ENCODE measurements at places on chromosomes 13 and 19.

DNA sequence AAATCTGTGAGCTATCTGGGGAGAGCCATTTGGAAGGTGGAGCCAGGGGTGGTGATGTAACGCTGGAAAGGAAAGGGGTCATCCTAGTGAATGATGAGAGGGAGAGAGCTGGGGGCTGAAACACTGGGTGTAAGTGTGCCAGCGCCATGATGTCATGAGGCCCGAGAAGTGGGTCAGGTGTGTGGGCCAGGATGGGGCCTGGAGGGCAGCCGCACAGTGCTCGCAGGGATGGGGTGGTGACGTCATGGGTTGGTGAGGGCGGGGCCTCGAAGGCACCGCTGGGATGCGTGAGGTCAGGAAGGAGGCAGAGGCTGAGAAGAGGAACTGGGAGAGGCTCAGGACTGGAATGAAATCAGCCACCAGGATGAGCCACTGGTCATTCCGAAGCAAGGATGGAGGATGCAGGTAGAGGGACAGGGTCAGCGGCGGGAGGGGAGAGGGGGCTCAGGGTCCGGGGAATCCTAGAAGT, 4.4 kb downstream of the CCDC61 start:
- DNase-seq = no peak

- DNase-seq = no peak
These were observed 154.4 kb downstream of the EFNB2 start for GRCh38 chr13:106381091-106381490.

GRCh38 chr19:13684021-13684420, 80.3 kb upstream of the MRI1 start:
- no peak for DNase-seq

DNA sequence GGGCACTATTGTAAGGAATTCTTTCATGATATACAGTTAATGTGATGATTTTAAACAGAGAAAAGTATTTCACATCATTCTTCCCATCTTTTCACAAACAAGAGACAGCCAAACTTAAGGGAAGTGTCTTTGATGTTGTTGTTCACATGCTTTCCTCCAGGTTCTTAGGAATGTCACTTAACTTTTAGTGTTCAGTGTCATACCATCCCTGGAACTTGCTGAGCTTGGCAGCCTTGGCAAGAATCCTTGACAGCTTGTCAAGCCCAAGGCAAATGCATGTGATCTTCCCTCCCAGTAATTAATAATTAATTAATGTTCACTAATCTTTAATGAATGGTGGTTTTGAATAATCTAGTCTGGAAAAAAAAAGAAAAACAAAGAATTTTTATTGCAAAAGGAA, 727.9 kb upstream of the PRR20A start:
- DNase-seq = no peak

DNA sequence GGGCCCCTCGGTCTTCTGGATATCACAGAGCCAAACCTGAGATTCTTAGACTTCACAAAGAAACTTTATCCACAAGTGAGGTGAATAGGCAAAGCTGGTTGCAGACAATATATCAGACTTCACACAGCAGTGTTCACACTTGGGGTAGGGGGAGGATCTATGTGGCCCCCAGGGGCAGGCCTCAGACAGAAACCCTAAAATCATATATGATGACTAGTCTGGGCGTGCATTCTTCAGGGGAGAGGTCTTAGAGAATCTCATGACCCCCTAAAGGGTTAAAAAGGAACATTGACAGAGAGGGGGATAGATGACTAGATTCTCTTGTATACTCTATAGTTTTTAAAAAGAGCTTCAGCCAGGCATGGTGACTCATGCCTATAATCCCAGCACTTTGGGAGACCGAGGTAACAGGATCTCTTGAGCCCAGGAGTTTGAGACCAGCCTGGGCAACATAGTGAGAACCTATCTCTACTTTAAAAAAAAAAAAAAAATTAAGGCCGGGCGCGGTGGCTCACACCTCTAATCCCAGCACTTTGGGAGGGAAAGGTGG, 2.8 kb downstream of the TYROBP start:
- no peak for DNase-seq

DNA sequence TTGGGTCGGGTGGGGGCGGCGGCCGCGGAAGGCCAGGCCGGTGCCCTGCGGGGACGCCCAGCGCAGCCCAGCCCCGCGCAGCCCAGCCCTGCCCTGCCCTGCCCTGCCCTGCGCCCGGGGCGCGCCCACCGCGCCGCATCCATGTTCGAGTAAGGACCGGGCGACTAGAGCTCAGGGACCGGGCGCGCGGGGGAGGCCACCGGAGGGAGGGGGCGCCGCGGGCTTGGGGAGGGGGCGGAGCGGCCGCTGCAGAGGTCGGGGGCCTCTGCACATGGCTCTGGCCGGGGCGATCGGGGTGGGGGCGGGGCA, 169 bp downstream of the GRAMD1A start:
- no peak for DNase-seq

GRCh38 chr13:94858856-94859255, 146.5 kb upstream of the SOX21 start:
- DNase-seq = no peak

- no peak for DNase-seq
These were observed 918.6 kb downstream of the UQCRFS1 start for GRCh38 chr19:28294395-28294794.

GRCh38 chr13:39515224-39515714, 87.7 kb downstream of the LHFPL6 start:
- no peak for DNase-seq

GRCh38 chr19:16343156-16343555, 18.5 kb downstream of the KLF2 start:
- DNase-seq = no peak

- peak; percentile 51 for DNase-seq
These were observed 1.1 kb upstream of the FXYD3 start for GRCh38 chr19:35114353-35115176.

GRCh38 chr13:95676105-95676761, 706 bp upstream of the DNAJC3 start:
- DNase-seq = no peak

- DNase-seq = no peak
These were observed 8.2 kb upstream of the ZNF77 start for GRCh38 chr19:2952953-2953481.

GRCh38 chr19:28633319-28634018, 579.5 kb downstream of the UQCRFS1 start:
- DNase-seq = peak; percentile 15

GRCh38 chr13:89066868-89067466, 1395.8 kb downstream of the SLITRK5 start:
- no peak for DNase-seq

DNA sequence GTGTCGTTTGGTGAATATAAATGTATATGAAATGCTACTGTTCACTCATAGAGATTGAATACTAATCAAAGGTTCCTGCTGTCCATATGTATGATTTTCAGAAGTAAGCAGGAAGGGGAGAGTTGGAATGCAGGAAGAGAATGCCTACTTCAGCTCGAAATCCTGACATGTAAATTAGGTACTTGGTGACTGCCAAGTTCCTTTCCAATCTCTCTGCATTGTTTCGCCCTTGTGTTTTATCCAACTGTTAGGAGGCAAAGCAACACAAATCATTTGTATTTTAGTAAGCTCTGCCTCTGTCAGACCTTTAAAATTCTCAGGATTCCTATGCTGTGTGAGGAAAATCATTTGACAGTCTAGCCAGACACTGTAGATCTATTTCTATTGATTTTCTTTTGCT, 9.0 kb downstream of the STARD13 start:
- DNase-seq = no peak

GRCh38 chr13:49810567-49811526, 18.4 kb upstream of the KPNA3 start:
- no peak for DNase-seq

DNA sequence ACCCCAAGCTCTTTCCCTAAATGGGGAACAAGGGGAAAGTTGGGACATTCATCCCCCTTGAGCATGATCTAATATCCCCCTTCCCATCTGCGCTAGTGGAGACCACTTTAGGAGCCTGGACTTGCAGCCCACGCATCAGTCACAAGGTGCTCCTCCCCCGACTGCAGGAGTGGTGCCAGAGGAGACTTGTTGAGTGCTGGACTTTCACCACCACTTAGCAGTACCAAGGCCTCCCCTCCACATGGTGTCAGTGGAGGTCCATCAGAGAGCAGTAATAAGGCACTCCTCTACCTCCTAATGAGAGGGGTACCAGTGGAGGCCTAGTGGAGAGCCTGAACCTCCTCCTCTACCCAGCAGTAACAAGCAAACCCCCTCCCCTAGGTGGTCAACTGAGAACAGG, 22.5 kb downstream of the CAB39L start:
- DNase-seq = peak; percentile 11

- DNase-seq = no peak
These were observed 35.4 kb downstream of the ZNF787 start for GRCh38 chr19:56085571-56086275.

DNA sequence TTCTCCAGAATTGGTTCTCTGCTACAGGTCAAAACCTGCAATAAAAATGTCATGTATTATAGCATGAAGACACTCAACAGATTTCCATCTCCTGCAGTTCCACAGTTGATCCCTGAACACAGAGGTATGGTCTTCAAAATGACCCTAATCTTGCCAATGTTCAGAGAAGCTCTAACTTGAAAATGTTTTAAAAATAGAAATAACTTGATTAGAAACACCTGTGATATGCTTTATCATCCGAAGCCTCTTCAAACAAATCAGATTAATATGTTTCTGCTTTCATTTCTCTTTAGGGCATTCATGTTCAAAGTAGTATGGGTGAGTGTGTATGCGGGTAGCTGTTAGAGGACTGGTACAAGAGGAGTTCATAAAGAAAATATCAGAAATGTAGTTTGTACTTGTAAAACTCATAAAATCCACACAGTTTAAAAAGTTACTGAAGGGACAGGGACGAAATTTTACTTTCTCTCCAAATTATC, 60.4 kb downstream of the KCNRG start:
- DNase-seq = no peak

DNA sequence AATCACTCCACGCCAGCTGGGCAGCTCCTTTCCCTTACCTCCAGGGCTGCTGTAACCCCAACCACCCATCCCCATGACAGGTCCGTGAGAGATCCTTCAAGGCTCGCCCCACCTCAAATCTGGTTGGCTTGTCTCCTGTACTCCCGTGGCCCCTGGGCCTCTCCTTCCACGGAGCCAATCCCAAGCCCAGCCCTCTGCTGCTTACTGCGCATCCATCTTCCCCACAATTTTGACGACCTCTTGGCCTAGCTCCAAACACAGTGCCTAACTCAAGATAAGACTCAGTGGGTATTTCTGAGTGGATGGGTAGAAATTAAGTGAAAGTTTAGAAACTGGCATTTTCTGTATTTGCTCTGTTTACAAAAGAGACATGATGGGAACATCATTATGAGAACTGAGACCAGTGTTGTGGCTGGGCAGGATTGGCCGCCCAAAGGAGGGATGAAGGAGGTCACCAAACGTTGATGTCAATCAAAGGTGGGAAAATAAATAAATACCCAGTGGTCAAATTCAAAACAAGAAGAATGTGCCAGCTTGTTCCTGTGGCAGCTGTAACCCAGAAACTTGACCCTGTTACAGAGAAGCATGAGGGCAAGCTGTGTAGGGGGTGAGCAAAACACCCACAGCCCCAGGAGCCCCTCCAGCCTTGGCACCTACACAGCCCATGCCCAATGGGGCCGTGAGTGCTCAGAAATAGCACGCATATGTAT, 162.2 kb downstream of the ABCC4 start:
- DNase-seq = no peak

GRCh38 chr13:108121406-108121805, 93.9 kb downstream of the LIG4 start:
- no peak for DNase-seq

GRCh38 chr19:29265436-29265835, 52.5 kb upstream of the UQCRFS1 start:
- DNase-seq = no peak

GRCh38 chr13:79866436-79866835, 385.5 kb downstream of the NDFIP2 start:
- DNase-seq = no peak

GRCh38 chr13:25886438-25887214, 165.2 kb downstream of the SHISA2 start:
- no peak for DNase-seq

GRCh38 chr13:38216181-38216580, 133.5 kb upstream of the UFM1 start:
- no peak for DNase-seq

GRCh38 chr19:54481326-54481930, 8.3 kb upstream of the CDC42EP5 start:
- DNase-seq = no peak

DNA sequence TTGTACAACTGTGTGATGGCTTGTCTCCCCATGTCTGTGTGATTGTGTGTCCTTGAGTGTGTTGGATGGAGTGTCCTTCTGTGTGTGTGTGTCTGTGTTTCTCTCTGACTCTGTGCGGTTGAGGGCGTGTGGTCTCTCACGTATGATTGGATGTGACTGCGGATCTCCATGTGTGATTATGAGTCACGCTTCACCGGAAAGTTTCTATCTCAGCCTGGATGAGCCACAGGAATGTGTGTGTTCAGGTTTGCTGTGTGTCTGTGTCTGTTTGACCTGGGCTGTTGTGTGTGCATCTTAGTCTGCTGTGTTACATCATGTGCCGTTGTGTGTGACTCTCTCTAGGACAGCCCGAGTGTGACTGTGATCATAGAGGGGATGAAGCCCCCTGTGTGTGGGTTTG, 15.5 kb upstream of the ZNF835 start:
- no peak for DNase-seq

- no peak for DNase-seq
These were observed 214.1 kb downstream of the KATNAL1 start for GRCh38 chr13:30093236-30093635.

GRCh38 chr13:108760129-108760528, 130.7 kb downstream of the MYO16 start:
- no peak for DNase-seq

- DNase-seq = no peak
These were observed 619.6 kb downstream of the KCTD12 start for GRCh38 chr13:76266561-76266960.

GRCh38 chr13:20121159-20121525, 39.7 kb downstream of the GJA3 start:
- DNase-seq = no peak

GRCh38 chr13:104937881-104938280, 1597.6 kb downstream of the EFNB2 start:
- DNase-seq = no peak

DNA sequence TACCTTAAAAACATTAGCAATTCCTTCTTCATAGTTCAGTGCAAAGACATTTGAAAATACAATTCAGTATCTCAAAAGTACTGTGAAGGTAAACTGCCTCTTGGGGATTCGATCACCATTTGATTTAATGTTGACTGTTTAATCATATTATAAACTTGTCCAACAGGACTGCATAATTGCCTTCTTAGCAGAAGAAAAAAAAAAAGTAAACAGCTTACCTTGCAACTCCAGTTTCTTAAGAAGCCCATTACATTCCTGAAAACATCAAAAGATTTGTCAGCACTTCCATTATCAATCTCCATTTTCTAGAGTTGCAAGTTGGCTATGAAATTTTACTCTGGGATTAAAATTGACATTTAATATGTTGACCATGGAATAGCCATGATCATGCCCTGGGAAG, 1154.6 kb downstream of the OLFM4 start:
- DNase-seq = no peak

GRCh38 chr19:18433735-18434398, 4.1 kb downstream of the ISYNA1 start:
- no peak for DNase-seq

GRCh38 chr19:7842661-7843294, 12.8 kb downstream of the EVI5L start:
- DNase-seq = no peak
